ENCODE measurements at places on chromosomes 2 and 18. TPM values are rescaled to one million over a fixed set of nuclear protein-coding genes. Genes with fewer than 3 reads are reported as not detected.

Gene ADRA2B
- 9.8 TPM for total RNA-seq

Gene E2F6
- 14.5 TPM for total RNA-seq

Gene SOWAHC
- total RNA-seq = 8.5 TPM

Gene GALNT13
- total RNA-seq = 1.8 TPM

Gene DNAJC27
- 21.8 TPM for total RNA-seq

Gene NT5DC4
- total RNA-seq = not detected

Gene TFPI
- 223 TPM for total RNA-seq

Gene IL1RL1
- total RNA-seq = 58.4 TPM

Gene KIF1A
- total RNA-seq = not detected

Gene ICOS
- 0.75 TPM for total RNA-seq

Gene RGPD3
- total RNA-seq = 0.47 TPM

Gene ING5
- 24.2 TPM for total RNA-seq

Gene CNOT11
- total RNA-seq = 19.3 TPM

Gene G6PC2
- total RNA-seq = not detected

Gene IWS1
- 29.0 TPM for total RNA-seq

Gene POTEJ
- not detected for total RNA-seq

Gene CNOT9
- 74.7 TPM for total RNA-seq

Gene LRPPRC
- total RNA-seq = 87.4 TPM

Gene OSBPL6
- total RNA-seq = 1.1 TPM

Gene ALLC
- not detected for total RNA-seq

Gene MYO5B
- total RNA-seq = 6.2 TPM

Gene CROCC2
- total RNA-seq = not detected

Gene SCG2
- 0.47 TPM for total RNA-seq

Gene LRRC30
- not detected for total RNA-seq

Gene DNAH7
- 3.6 TPM for total RNA-seq

Gene ATP6V1C2
- 0.63 TPM for total RNA-seq

Gene FSHR
- total RNA-seq = not detected

Gene VWC2L
- total RNA-seq = not detected

Gene ARHGAP28
- 8.7 TPM for total RNA-seq

Gene SOCS6
- total RNA-seq = 21.1 TPM

Gene LIMS3
- total RNA-seq = 2.2 TPM

Gene AMMECR1L
- 18.3 TPM for total RNA-seq

Gene CYTIP
- total RNA-seq = 15.0 TPM

Gene EML6
- 1.1 TPM for total RNA-seq

Gene RTP5
- total RNA-seq = 0.96 TPM

Gene CNDP1
- total RNA-seq = not detected

Gene PID1
- 20.7 TPM for total RNA-seq

Gene MAP3K20
- total RNA-seq = 56.1 TPM

Gene CAD
- 14.6 TPM for total RNA-seq

Gene PLCL1
- 5.4 TPM for total RNA-seq

Gene NAB1
- total RNA-seq = 83.5 TPM

Gene UGT1A6
- not detected for total RNA-seq

Gene L3MBTL4
- total RNA-seq = 7.2 TPM

Gene KLF11
- 63.6 TPM for total RNA-seq

Gene TFCP2L1
- 5.8 TPM for total RNA-seq

Gene CYB5A
- total RNA-seq = 376 TPM

Gene CERKL
- not detected for total RNA-seq

Gene MGAT4A
- 54.7 TPM for total RNA-seq

Gene HAAO
- total RNA-seq = 3.1 TPM

Gene FBLN7
- 6.6 TPM for total RNA-seq

Measured in omental fat pad (tissue), 4 donors.